ENCODE measurements at places on chromosomes 3 and 15.

DNA sequence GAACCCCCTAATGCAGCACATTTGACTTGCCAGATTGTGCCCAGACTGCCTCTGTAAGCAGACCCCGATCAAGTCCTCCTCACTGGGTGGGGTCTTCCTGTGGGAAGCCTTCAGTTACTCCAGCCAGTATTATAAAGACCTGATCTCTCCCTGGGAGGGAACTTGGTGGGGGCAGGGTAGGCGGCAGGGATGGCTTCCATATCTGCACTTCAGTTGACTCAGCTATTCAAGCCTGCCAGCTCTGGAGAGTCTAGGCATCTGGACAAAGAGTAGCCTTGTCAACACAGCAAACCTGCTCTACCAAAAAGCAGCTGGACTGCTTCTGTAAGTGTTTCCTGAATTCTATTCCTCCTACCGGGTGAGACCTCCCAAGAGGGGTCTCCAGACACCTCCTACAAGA, 21.0 kb upstream of the SLC25A38 start:
- DNase-seq, result no peak

DNA sequence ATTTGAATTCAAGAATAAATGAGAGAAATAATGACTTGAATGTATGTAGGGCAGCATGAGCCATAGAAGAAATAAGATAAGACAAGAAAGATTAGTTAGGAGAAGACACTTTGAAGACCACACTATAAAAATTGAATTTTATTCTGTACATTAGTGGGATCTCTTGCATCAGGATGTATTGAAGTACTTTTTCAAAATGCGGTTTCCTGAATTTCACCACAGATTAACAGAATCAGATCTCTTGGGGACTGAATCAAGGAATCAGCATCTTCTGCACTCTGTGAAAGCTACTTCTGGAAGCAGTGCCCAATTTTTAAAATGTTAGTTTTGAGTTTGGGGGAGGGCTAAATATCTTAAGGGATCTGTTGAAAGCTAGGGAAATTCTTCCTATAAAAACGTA, 763.9 kb upstream of the GOLIM4 start:
- DNase-seq, result no peak

DNA sequence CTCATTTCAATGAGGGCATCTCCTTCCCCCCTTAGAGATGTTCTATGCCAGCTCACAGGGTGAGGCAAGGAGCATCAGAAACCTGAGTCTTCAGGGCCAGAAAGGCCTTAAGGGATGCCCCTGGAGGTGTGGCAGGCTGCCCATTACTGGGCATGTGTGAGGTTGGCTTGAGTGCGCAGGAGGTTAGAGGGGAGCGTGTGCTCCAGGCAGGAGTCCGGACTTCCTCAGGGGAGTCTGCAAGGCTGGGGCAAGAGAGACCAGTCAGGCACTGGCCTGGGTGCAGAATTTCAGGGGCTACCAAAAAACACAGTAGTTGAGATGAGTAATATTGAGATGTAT, 1.9 kb downstream of the LOXL1 start:
- no peak for DNase-seq

DNA sequence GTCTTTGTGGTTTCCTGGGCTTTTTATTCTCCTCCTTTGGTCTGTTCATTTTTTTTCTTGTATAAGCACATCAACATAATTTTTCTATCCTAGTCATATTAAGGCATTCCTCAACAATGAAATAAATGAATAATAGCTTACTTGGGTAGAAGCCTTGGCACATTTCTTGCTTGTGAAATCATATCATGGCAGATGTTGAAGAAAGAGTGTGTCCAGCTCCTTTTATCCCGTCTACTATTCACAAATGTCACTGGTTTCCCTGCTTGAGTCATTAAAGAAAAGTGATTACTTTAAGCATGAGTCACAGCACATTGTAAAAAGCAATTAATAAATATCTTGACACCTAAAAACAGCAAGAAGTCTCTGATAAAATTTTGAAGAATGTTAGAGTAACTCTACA, 42.1 kb downstream of the MINAR1 start:
- no peak for DNase-seq

GRCh38 chr15:71997691-71998090, 120.3 kb downstream of the MYO9A start:
- DNase-seq, result no peak

- no peak for DNase-seq
Observed at GRCh38 chr3:127787571-127788365, 34.5 kb downstream of the MGLL start.

GRCh38 chr3:19931180-19931692, 2.8 kb downstream of the EFHB start:
- no peak for DNase-seq

- no peak for DNase-seq
Observed at GRCh38 chr15:92891533-92892200, 8.5 kb upstream of the CHD2 start.

DNA sequence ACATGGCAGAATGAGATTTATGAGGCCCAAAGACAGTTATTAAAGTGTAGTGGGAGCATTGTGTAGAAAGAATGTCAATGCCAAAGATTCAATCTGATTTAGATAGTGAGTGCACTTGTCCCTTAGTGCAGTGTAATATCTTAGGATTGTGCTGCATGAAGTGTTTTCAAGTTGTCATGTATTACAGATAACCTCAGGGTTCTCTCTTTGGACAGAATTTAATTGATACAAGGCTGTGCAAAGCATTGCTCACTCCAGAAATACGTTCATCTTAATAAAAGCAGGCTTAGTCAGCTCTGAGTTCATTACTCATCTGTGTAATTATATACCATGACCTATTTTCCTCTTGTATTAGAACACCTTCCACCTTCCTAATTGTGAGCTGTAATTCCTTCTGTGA, 16.0 kb upstream of the GPR171 start:
- peak; percentile 28 for DNase-seq

DNA sequence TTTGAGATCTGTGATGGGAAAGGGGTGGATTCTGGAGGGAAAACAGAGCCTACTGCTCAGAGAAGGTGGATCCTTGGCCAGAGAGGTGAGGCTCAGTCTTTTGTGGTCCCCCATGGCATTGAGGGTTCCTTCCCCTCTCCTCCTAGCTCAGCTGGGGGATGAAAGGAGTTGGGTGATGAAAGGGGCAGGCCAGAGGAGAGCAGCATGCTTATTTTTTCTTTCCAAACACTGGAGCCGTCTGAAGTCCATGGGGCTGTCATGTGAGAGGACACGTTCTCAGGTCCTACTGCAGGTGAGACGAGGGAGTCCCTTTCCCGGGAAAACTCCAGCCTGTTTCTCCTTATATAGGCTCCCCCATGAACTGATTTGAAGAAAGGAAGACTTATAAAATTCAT, 71.4 kb downstream of the SCN5A start:
- DNase-seq, result no peak

- no peak for DNase-seq
Observed at GRCh38 chr15:52102463-52102862, 10.1 kb downstream of the BCL2L10 start.

DNA sequence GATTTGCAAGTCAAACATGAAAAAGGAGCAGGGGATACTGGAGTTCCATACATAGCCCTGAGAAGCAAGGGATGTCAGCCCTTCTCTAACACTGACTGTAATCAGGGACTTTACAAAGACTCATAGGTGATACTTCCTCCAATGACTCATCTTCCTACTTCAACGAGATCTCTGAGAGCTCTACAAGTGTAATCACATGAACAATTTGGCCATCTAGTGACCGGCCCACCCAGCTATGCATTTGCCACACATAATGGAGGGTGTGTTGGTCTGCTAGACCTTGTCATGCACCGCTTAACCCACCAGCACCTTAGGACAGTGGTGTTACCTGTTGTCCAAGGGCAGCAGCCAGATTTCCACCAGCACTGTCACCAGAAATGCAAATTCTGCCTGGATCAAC, 75.3 kb downstream of the NCEH1 start:
- no peak for DNase-seq

DNA sequence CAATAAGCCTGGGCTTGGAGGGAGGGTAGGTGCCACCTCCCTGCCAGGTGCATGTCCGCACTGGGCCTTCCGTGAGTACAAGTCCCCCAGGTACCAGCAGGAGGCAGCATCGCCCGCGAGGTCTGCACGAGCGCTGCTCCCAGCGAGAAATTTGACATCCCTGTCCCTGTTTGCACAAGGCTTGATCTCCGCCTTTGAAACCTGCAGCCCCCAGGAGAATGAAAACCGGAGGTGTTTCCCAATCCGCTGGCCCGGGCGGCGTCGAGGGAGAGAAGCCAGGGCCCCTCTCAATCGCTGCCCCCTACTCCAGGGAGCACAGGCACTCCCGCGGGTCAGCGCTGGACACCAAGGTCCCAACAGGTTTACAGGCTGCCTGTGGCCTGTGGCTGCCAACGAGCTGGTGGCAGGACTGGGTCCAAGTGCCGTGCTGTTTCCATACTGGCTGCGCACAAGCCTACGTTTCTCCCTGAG, 961 bp downstream of the HAPLN3 start:
- peak; percentile 34 for DNase-seq

DNA sequence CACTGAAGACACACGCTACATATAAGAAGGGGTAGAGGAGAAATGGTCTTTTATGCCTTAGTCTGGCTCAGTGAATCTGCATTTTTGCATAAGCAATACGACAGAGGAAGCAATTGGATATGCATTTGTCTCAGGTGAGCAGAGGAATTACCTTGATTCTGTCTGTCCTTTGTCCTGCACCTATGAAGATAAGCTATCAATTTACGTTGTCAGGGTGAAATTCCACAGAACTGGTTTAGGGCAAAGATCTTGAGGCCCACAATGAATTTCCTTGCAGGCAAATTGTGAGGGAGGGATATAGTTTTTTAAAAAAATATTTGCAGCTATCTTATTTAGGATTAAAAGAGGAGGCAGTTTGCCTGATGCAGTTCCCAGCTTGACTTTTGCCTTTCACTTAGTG, 31.6 kb upstream of the MASP1 start:
- DNase-seq, result no peak

DNA sequence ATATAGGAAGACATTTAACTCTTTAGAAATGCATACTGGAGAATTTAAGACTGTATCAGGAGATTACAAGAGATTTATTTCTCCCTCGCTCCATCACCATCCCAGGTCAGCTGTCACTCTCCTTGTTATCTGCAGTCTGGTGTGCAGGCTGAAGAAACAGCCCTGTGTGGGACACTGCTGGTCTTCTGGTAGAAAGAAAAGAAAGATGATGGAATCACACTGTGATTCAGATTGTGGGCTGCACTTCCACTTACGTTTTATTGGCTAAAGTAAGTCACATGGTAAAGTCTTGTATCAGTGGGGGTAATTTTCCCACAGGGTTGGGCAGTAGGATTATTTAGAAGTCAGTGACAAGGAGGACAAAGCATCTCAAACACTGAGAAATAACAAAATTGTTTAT, 18.1 kb upstream of the ATP1B3 start:
- no peak for DNase-seq

DNA sequence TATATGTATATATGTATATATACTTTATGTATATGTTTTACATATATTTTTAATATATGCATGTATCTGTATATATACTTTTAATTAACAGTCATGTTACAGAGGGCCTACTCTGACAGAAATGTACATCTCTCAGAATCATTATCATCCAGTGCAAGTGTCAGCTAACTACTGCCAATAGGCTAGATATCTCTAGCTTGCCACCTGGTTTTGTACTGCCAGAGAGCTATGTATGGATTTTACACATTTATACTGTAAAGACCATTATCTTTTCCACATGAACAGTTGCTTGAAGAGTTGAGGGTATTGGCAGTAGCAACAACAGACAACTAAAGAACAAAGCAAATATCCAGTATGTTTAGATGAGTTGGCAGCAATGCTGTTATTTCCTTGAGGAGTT, 99.7 kb upstream of the VGLL3 start:
- DNase-seq, result no peak

- DNase-seq, result no peak
Observed at GRCh38 chr3:158085358-158085757, 20.9 kb downstream of the SHOX2 start.

- no peak for DNase-seq
Observed at GRCh38 chr15:37076543-37076942, 23.8 kb downstream of the MEIS2 start.

- DNase-seq, result no peak
Observed at GRCh38 chr3:24709956-24710355, 215.3 kb upstream of the THRB start.

DNA sequence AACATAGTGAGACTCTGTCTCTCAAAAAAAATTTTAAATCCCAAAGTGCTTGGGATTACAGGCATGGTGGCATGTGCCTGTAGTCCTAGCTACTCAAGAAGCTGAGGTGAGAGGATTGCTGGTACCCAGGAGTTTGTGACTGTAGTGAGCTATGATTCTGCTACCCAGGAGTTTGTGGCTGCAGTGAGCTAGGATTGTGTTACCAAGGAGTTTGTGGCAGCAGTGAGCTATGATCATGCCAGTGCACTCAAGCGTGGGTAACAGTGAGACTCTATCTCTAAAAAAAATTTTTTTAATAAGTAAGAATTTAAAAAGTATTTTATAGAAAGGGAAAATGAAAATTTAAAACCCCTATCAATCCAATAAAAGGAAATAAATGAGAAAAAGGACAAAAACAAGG, 69.5 kb downstream of the FAIM start:
- DNase-seq, result no peak

GRCh38 chr3:76585794-76586392, 454.0 kb upstream of the ROBO2 start:
- peak; percentile 19 for DNase-seq

GRCh38 chr15:35194296-35194695, 109.2 kb upstream of the NANOGP8 start:
- no peak for DNase-seq

GRCh38 chr3:184562878-184563560, 1.4 kb downstream of the EPHB3 start:
- DNase-seq, result no peak

- DNase-seq, result no peak
Observed at GRCh38 chr15:77511869-77512268, 91.2 kb downstream of the HMG20A start.

DNA sequence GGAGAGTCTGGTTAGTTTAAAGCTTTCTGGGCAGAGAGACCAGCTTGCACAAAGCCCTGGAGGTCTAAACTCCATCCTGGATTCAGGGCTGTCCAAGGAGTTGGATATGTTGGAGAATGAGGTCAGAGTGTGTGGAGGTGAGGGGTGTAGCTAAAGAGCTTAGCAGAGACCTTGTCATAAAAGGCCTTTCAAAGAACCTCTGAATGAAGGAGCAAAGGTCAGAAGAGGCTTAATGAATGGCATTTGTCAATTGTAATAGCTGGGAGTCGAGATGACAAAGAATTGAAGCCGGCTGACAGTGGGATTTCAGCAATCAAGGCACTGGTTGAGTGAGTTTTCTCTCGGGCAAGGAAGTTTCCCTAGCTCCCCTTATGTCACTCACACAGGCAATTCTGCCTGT, 202.6 kb downstream of the PDCD6IP start:
- DNase-seq, result no peak

Measured in NCI-H2081 (cell line).